ENCODE measurements at places on chromosomes 7 and 10.

DNA sequence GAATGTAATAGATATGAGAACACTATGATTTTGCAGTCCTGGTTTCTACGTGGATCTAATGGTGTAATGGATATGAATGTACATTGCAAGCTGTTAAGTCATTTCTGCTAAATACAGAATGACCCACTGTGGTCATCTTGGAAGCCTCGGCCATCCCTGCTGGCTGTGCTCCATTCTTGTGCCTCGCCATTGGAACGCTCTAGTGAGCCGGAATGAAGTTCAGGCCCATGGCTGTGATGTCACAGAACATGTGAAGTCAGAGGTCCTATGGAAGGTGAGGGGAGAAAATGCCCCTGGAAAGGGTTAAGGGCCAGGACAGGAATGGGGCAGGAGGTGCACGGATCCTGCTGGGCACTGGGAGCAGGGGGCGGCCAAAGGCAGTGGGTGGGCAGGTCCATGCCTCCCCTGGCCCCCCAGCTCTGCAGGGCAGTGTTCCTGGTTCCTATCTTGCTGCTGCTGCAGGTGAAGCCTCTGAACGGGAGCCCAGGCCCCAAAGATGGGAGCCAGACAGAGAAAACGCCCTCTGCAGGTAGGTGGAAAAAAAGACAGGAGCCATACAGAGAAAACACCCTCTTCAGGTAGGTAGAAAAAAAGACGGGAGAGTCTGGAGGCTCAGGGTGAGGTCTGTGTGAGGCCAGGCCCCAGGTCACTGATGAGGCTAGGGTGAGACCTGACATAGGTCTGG lies at the start of gene LLCFC1:
Gene LLCFC1 (plus strand): TSS at position 259 of the 685 bp plus-strand sequence. CDS start 138 bp downstream, at position 397.
- DNase-seq: no peak

- no peak for DNase-seq
Observed at GRCh38 chr7:100247152-100247757, 27.5 kb downstream of the PVRIG start.

GRCh38 chr7:111108496-111108895 lies 17.6 kb downstream of the LRRN3 start:
- DNase-seq: no peak

DNA sequence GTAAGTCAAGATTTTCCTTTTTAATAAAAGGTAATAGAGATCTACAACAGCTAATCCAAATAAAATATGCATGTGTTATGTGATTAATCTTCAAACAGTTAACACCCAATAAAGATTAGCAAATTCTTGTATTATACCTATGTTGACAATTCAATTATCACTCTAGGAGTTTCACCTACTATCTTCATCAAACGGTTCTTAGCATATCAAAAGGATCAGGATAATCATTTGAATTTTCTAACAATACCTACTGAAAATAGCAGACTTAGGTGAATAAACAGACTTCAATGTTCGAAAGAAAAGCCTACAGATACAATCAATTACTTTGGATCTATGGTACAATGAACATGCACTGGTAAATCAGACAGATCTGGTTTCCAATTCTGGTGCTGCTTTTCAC lies 268.3 kb downstream of the CACNA2D1 start:
- no peak for DNase-seq

DNA sequence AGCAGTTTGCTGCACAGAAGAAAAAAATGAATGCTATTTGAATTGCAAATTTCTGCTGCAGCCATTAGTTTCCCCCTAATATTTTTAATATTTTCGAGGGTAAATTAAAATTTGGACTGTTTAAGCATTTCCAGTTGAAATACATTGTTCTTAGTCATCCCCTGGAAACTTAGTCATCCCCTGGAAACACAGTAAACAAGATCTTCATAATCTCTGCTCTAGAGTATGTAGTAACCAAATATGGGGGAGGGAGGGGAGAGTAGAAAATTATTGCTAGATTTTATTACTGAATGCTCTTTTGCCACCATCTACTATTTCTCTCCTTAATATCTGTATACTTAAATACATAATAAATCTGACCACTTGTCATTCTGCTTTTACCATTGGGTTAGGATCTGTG lies 1053.3 kb downstream of the SORCS1 start:
- DNase-seq: no peak

Data from nucleus accumbens (tissue), 56 donors.